ENCODE measurements at places on chromosomes 3 and 15.

DNA sequence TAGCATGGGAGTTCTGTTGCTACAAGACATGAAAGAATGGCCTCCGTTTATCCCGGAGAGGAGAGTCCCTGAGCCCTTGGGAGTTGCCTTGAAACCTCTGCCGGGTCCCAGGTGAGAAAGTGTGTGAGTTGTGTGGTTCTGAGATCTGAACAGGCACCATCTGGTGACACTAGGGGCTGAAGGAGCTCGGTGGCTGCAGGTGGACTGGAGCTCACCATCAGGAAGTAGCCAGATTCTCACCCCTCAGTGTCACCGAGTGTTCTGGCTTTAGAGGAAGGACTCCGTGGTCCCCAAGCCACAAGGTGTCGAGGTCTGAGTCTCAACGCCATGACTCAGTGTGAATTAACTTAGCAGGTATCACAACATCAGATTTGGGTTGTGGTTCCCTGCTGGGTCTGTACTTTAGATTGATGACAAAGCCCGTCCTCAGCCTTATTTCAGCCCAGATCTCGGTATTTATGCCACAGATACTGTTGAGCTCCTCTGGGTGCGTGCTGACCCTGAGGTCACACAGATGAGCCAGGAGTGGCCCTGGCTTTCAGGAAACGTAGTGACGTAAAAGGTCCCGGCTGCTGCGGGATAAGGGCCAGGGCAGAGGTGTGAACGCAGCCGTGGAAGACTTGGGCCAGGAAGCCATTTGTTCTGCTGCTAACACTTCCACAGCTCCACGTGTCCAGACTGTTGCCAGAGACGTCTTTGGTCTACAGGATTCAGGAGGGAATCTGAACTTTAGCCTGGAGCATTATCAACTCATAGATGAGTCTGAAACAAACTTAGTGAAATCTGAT, 54.4 kb downstream of the PGPEP1L start:
- no peak for DNase-seq

DNA sequence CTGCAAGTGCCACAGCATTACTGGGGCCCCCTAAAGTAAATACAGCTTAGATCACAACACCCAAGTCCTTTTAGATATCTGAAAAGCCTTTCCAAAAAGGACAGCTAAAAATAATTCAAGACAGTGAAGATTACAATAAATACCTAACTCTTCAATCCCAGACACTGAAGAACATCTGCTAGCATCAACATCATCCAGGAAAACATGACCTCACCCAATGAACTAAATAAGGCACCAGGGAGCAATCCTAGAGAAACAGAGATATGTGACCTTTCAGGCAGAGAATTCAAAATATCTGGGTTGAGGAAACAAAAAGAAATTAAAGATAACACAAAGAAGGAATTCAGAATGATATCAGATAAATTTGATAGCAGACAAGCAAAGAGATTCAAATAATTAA, 71.7 kb upstream of the TTC14 start:
- no peak for DNase-seq

DNA sequence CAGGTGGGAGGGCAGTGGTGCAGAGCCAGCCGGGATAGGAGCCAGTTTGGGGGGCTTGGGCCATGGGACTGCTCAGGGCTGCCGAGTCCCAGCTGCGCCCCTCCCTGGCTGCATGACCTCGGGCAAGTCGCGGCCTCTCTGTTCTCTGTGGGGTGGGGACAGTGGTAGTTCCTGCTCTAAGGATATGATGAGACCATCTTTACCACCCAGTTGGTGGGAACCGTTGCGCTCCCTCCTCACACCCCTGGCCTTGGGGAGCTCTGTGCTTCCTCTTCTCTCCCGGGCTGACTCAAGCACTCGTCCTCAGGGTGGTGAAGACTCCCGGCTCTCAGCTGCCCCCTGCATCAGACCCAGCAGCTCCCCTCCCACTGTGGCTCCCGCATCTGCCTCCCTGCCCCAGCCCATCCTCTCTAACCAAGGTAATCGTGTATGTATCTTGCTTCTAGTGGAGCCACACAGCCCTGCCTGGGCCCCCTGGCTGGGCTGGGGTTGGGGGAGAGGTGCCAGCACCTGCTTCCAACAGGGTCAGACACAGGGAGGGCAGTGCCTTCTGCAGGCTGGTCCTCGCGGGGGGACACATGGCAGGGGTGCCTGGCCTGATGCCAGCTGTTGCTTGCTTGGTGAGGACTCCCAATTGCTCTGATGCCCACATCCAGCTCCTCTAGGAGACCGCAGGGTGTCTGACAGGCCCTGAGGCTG, 15.1 kb upstream of the STAB1 start:
- no peak for DNase-seq

- no peak for DNase-seq
Observed at GRCh38 chr3:66037330-66037985, 1.3 kb downstream of the MAGI1 start.

GRCh38 chr3:44021651-44022594, 219.8 kb upstream of the TOPAZ1 start:
- DNase-seq: no peak

DNA sequence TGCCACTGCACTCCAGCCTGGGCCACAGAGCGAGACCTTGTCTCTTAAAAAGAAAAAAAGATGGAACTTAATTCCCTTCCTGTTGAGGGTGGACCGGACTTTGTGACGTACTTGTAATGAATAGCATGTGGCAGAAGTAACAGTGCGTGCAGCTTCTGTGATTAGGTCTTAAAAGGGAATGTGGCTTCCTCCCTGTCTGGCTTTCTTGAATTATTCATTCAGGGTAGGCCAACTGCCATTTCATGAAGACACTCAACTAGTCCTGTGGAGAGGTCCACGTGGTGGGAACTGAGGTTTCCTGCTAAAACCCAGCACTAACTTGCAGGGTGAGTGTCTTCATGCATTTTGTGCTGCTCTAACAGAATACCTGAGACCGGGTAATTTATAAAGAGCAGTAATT, 98.9 kb upstream of the PIAS1 start:
- DNase-seq: no peak

DNA sequence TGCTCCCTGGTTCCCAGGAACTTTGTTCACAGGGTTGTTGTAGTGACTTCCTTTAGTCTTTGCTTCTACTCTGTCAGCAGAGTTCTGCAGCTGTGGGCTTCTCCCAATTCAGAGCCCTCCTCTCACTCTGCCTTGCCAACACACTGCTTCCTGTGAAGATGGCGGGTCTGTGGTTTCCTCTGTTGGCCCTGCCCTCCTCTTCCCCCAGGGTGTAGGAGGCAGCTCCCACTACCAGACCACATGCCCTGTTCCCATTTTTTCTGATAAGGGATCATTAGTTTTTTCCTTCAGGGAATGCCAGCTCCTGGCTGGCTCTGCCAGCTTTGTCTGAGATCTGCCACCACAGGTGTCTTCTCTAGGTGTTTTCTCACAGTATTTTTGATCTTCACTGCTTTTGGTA, 12.7 kb downstream of the SPSB4 start:
- no peak for DNase-seq

- DNase-seq: no peak
Observed at GRCh38 chr3:56421205-56421604, 47.1 kb downstream of the ERC2 start.

DNA sequence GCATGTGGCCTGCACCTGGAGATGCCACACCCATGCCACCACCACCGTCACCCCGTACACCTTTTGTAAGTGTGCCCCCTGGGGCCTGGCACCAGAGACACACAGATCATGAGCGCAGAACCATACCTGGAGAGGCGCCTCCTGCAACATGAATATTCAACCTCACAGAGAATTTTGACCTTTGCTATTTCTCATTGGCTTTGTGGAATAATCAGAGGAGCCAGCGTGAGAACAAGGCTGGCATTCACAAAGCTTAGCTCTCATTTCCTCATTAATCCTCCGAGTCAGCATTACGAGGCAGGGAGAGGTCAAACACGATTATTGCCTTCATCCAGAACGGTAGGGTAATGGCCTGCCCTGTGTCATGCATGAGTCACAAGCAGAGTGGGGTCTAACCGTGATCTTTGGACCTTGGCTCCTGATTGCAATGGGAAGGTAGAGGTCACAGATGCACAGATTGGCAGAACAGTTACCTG, 73.0 kb upstream of the POMGNT2 start:
- no peak for DNase-seq
